ENCODE measurements at places on chromosomes 2 and 18.
A peak's percentile ranks its signal among the peaks of the same experiment; 100 is the strongest.

DNA sequence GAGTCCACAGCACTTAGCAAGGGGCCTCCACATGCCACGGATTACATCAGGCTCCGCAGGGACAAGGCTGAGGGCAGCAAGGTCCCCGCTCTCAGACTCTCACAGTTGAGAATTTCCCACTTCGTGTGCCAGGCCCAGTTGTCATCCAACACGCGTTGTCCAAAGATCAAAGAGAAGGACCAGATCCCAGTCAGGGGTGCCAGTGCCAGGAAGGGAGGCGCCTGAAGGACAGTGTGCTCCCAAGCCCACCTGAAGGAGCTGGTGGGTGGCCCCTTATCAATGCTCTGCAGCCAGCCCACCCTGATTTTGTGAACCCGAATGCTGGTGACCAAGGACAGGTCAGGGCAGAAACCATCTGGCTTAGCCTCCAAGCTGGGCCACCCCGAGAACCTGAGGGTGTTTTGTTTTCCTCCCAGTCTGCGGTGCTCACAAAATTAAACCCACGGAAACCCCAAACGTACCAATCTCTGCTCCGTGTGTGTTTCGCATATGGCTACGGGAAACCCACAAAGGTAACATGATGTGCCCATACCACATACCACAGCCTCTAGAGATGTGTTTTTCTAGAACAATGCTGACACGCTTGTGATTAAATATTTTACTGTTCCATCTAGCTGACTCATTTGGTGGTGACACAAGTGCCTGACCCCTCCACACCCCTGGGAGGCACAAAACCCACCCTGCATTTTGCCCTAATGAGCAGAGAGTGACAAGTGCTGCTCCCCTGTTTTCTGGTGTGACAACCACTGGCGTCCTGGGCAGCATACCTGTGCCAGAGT is 24.5 kb downstream of the CRACDL start:
- DNase-seq: peak; percentile 66

DNA sequence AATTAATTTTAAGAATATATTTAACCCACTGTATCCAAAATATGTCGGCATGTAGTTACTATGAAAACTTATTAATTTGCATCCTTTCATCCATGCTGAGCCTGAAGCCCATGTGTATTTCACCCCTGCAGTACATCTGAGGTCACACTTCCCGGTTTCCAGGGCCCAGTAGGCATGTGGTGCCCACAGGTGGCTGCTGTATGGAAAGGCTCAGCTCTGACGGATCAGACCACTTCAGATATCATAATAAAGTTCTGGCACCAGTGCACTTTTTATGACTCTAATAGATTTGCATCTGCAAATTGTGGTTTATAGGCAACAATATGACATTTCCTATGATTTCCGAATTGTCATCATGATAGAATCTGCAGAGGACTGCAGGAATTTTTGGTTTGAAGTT is 22.5 kb downstream of the SH3RF3 start:
- DNase-seq: no peak

- no peak for DNase-seq
These were observed 143.8 kb downstream of the MEIS1 start for GRCh38 chr2:66578687-66579106.

DNA sequence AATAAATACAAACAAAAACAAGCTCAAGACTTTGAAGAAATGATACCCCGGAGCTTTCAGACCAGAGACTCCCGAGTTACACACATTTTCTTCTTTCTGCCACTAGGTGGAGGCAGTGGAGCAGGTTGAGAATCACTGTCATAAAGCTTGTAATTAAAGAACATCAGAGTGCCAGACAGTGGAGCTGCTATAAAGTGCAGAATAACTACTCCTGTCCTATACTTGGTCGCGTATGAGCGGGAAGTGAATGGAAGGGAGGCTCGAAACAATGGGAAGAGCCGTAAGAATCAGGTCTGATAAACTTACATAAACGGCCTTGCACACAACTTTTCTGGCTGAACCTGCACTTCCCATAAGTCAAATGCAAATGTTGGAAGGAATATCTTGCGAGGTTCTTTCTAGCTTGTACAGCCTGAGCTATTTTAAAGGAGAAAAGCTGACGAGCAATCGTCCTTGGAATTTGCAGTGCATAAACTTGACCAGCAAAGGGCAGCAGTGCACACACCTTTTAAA is 189.0 kb downstream of the RPIA start:
- DNase-seq: peak; percentile 57

DNA sequence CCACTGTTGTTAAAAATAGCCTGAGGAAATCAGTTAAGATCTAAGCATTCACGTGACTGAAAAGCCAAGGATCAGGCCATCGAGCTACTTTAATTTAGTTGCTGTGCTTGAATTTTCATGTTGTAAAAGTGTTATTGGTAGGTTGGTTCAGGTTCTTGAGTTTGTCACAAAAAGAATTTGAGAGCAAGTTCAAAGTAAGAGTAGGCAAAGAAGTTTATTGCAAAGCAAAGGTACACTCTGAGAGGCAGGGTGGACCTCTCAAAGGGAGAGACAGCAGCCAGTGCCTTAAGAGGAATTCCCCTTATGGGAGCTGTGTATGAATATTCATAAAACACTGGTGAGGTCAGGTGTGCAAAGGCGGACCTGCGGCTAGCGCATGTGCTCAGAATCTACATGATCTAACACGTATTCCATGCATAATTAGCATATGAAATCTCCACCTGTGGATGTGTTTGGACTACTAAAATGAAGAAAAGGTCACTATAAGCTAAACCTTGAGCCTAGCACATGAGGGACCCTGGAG is 236.5 kb downstream of the NDUFA10 start:
- no peak for DNase-seq

GRCh38 chr2:178782236-178782635 is 25.0 kb downstream of the TTN start:
- no peak for DNase-seq

DNA sequence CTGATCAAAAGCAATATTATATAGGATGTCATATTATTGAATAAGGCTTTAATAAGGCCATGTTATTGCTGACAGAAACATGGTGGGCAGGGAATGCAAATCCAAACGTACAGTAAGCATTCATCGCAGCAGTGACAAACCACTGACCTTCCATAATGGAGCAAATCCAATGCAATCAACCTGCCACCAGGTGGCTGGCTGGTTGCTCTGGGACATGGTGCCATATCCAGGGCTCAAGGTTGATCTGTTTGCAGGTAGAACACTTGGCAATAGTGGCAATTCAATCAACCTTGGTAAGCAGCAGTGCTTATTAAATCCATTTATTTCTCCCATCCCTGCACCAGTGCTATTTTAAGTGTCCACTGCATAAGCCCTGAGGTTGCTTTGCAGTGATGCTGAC is 75.4 kb downstream of the CERKL start:
- DNase-seq: no peak

DNA sequence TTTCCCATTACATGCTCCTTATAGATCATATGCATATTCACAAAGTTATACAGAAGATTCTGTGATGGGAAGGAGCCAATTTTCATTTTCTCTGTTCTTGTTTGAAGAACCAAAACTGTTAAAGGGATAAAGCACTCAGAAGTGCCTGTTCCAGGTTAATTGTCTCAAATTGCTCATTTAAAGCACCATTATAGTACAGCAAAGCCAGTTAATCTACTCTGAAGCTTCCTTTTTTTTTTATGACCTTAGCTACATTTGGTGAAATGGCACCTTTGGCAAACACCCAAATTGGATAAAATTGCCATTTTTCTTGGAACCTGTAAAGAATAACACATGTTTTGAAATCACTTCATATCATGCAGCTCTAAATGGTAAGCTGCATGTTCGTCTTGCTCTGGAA is 1092.3 kb downstream of the BCL11A start:
- DNase-seq: no peak

DNA sequence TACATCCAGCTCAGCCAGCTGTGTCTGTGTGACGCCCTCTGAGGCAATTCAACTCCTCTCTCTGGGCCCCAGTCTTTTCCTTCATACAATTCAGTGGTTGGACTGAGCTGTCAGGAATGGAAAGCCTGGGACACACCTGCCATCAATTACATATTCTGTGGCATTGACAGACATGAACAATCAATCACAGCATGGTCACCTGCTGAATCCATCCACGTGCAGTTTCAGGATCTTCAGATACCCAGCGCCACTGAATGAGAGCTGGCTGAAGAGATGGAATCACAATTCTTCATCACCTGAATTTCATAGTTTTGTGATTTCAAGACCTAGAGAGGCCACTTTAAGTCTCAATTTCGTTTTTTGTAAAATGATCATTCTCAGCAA is 5.1 kb downstream of the ADRA2B start:
- no peak for DNase-seq

DNA sequence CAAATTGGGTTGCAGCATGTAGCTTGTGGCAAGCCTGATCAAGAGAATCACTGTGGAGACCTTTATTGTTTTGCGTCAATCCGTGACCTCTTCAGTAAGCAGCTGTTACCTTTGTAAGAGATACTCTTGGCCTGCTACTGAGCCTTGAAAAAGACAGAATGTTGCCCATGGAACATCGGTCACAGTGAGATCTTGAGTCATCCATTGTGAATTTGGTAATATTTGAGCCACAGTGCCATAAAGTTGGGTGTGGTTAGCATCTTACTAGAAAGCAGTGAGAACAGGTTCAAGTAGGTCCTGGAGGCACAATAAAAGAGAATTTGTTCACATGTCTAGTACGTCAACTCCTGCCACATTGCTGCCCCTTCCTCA is 12.7 kb upstream of the EFR3B start:
- DNase-seq: no peak

- DNase-seq: no peak
These were observed 50.7 kb upstream of the SCG2 start for GRCh38 chr2:223652902-223653301.

DNA sequence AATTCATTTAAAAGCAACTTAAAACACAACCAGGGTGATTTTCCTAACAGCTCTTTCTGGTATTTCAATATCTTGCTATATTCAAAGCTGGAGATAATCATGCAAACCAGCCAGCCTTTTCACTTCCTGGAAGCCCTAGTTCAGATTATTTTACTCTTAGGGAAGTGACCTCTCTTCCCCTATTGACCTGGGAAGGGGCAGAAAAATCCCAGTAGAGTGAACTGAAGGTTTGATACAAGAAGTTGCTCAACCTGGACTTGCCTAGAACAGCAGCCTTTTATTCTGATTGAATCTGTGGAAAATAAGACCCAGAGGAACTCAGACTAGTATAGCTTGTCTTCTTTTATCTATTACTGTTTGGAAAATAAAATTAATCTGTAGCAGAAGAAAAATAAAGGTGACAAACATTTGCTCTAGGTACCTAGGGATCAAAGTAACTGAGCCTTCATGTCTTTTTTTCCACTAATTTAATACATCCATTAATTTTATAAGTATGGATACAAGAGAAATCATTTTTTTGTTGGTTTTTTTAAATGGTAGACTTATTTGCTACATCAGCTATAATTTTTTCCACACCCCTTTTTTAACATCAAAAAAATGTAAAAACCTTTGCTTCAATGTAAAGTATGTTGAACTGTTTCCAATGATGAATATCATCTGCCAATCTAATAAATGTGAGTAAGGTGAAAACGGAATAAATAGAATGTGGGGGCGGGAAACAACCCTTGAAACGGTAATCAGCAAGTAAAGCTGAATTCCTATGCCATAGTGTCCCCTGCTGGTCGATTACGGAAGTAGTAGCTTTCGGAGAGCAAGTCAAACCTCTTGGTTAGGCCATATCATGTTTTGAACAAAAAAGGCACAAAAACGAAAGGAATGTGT is 629.9 kb downstream of the NRXN1 start:
- DNase-seq: peak; percentile 53

- DNase-seq: no peak
These were observed 203.6 kb downstream of the FHOD3 start for GRCh38 chr18:36501100-36501499.

GRCh38 chr2:13611939-13612338 is 895.2 kb downstream of the TRIB2 start:
- no peak for DNase-seq

GRCh38 chr2:240645346-240645745 is 20.1 kb downstream of the GPR35 start:
- no peak for DNase-seq

GRCh38 chr2:162065767-162066166 is 8.2 kb downstream of the DPP4 start:
- DNase-seq: no peak

DNA sequence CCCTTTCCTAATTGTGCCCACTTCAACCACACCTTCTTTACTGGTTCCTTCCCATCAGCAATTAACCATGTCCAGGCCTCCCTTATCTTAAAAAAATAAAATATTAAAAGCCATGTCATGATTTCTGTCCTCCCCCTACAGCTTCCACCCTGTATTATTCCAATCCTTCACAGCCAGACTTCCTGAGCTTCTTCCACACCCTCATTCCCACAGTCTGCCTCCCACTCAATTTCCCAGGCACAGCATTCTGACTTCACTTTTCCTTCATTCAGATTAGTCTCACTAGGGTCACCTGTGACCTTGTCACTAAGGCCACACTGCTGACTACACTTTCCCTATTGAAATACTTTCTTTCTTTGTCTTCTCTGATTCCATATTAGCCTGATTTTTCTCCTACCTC is 159.4 kb downstream of the DIS3L2 start:
- no peak for DNase-seq

GRCh38 chr2:145065342-145065741 is 545.4 kb upstream of the ZEB2 start:
- no peak for DNase-seq

DNA sequence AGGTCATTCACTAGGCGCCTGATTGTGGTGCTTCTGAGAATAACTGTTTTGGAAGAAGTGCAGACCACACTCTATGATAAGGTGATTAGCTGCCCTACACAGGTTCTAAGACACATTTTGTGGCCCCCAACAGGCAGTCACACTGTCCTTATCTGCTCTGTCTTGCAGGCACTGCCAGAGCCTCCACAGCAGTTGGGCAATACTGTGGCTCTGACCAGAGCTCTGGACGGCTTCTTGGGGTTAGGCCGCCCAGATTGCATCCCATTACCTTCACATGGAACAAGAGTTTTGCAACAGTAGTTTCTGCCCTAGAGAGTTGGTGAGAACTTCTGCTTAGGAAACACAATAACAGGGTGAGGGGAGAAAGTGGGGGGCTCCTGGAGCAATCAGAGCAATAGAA is 22.7 kb downstream of the RUFY4 start:
- DNase-seq: no peak

DNA sequence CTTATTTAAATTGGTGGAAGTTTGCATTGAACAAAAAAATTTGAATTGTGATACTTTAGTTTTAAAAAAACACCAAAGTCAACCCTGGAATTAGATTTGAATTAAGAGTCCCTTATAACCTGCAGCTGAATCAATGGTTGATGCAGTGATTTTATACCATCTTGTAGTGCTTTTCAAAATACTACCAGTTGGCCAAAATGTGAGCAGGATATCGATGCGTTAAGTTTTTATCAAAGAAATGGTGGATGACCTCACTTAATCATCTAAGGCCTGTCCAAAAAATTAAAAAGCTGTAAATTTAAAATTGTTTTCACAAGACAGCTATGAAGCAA is 48.2 kb downstream of the OSBPL6 start:
- no peak for DNase-seq

DNA sequence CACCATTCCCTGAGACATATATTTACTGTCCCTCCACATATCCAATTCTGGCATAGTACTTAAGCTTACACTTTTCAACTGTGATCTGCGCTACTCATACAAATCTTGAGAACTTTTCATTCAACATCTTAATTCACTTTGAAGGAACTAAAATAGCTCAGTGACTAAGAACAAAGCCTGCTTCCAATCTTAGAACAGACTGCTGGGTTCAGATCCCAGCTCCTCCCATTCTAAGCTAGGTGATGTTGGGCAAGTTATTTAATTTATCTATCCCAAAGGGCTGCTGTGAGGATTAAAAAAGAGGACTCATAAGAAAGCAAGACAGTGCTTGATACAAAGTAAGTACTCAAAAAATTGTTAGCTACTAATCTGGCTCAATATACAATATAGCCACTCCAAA is 57.9 kb downstream of the UGP2 start:
- DNase-seq: peak; percentile 28

GRCh38 chr18:3392467-3392855 is 57.5 kb upstream of the TGIF1 start:
- no peak for DNase-seq

Data from fibroblast of mammary gland (primary cell).